SW 1271 (cell line): ENCODE measurements at places on chromosomes 3 and 15.
A peak's percentile ranks its signal among the peaks of the same experiment; 100 is the strongest.

GRCh38 chr3:133135306-133135705, 97.1 kb downstream of the TMEM108 start:
- DNase-seq, result no peak

GRCh38 chr3:89434621-89435380, 327.4 kb downstream of the EPHA3 start:
- no peak for DNase-seq

DNA sequence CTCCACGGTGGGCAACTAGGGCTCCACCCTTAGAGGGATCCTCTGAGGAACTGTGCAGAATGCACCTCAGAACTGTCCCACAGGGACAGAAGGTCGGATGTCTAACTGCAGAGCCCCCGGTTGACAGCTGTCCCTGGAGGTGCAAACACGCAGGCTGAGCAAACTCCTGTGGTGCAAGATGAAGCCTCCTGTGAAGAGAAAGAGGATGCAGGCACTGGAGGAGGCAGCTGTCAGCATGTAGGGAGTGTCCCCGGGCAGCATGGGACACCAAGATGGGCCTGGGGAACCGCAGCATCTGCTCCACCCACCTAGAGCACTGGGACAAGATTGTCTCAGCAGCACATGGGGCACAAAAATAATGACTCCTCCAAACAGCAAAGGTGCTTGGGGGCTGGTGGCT, 258.9 kb downstream of the ABHD5 start:
- no peak for DNase-seq

DNA sequence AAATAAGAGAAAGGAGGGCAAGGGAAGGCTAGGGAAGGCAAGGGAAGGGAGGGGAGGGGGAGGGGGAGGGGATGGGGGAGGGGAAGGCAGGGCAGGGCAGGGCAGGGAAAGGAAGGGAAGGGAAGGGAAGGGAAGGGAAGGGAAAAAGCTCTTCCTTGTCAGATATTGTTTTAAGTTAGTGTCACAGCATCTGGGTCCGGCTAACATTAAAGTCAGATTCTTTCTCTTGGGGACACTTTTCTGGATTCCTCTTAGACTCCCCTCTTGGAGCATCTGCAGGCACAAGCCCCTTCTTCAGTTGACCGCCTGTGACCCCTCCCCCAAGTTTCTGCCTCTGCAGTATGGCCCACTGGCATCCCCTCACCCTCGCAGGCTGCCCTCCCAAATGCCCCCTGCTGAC, 26.0 kb downstream of the BFSP2 start:
- no peak for DNase-seq

DNA sequence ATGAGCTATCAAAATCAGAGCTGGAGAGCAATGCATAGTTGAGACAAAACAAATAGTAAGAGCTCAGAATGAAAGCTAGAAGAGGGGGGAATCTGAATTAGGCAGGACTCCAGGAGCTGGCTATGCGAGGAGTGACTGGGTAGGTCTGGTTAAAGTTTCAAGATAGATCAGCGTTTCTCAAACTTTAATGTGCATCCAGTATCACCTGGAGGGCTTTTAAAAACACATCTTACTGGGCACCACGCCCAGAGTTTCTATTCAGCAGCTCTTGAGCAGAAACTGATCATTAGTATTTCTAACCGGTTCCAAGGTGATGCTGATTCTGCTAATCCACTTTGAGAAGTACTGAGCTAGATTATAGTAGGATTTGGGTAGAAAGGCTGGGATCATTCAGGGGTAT, 96.2 kb upstream of the ACP3 start:
- no peak for DNase-seq

DNA sequence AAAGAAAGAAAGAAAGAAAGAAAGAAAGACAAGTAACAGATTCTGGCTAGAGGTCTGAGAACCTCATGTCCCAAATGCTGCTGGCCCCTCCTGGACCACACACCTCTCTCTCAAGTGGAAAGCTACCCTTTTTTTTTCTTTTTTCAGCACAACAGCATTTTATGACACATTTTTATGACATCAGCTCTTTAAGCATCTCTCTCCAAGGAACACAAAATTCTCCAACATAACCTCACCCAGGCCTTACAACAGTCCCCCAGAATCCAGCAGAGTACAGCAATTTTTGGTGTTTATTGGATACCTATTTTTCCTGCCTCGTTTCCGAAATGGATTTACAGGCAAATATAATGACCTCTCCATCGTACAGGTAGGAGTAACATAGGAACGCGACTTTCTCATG, 11.2 kb upstream of the NTRK3 start:
- DNase-seq, result peak; percentile 8

GRCh38 chr15:87032295-87032694, 952.6 kb downstream of the AGBL1 start:
- DNase-seq, result no peak

DNA sequence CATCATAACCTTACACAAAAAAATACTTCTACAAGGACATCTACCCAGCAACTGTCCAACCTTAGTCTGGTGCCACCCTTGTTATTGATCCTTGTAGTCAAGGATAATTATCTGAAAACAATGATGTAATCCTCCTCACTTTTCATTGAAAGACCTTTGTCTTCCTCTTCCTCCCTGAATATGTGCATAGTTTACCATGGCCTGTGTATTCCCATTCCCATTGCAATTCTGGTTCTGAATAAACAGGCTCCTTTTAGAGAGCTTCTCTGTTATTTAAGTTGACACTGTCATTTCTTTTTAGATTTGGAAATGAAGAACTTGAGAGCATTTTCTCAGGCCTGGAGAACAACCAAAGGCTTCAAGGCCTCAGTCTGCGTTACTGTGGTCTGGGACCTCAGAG, 53.3 kb upstream of the RNF7 start:
- DNase-seq, result no peak
